CD4-positive, alpha-beta T cell treated with Interleukin-15 for 4 hours (primary cell): ENCODE measurements at places on chromosomes 1 and 21.

DNA sequence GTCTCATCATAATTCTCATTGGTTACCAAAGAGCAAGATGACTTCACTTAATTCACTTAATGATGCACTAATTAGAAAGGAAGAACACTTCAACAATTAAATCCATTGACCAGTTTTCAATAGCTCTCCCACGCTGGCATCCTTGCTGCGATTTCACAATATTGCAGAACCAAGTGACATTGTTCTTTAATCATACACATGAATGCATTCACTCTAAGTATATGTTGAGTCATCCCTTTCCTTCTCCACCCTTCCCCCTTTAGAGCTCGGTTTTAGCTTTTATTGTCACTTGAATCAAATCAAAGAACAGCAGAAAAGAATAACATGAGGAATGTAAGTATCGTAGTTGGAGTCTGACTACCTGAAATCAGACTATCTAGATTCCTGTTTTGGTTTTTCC is 233.6 kb upstream of the FMN2 start:
- no peak for DNase-seq

GRCh38 chr1:197841883-197842553 is 60.4 kb upstream of the C1orf53 start:
- no peak for DNase-seq

- no peak for DNase-seq
Measured at GRCh38 chr1:20160034-20160433, 20.9 kb downstream of the PLA2G2F start.

DNA sequence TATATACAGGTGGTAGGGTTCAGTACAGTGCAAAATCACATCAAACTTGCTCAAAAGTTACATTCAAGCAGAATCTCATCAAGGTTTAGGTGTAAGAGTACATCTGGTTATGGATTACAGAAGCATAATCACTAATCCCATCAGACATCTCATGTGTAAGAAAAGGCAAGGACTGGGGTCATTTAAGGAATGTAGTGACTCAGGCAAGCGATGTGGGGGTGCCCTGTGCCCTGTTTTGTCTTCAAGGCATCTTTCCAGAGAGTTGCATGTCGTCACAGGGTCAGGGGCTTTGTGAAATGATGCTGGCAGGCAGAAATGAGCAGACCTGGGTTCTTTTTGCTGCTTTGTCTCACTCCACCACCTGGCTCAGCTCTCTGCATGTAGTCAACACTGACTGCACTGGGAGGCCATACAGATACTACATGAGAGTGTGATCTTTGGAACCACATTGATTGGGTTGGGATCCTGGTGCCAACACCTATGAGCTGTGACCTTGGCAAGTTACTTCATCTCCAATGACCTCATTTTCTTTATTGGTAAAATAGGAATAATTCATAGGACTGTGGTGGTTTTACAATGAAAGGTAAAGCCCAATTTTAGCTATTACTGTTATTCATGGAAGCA is 8.2 kb upstream of the HHIPL2 start:
- DNase-seq, result no peak
